Stimulated activated CD8-positive, alpha-beta memory T cell treated with anti-CD3 and anti-CD28 coated beads, Interleukin-4, amount 100 ng/mL, for 4 hours (primary cell): ENCODE measurements at places on chromosomes 2 and 18.

GRCh38 chr2:216491793-216492596 is 6.6 kb upstream of the RPL37A start:
- DNase-seq: no peak

DNA sequence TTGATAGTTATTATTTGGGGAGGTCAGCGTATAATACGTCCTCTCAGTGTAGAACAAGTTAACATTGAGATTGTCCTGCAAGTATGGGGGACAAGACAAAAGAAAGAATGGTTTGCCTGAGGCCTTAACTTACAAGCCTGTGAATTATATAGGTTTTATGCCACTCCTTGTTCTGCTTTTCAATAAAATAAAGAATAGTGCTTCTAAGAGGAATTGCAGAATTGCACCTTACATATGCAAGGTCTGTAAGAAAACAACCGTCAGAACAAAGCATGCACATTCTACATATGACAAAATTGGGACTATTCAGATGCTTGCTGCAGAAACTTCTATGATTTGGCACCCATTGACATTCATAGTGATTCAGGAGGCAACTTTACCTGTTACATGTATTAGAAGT is 785.0 kb downstream of the NR4A2 start:
- no peak for DNase-seq

DNA sequence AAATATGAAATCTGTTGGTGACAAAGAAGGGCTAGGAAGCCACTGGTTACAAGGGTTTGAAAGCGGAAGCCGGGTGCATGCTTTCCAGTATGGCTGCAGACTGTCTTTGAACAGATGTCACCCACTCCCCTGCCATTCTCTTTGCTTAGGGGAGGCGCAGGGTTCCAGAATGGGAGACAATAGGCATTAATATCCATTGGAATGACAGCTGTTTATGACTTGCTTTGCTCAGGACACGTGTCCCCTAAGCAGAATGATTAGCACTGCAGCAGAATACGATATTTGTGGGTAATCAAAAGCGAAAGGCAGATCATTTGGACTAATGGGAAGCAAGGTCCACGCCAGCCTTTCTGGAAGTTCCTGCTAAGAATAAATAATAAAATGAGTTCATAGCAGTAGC is 25.8 kb upstream of the NRP2 start:
- DNase-seq: no peak

- no peak for DNase-seq
Measured at GRCh38 chr2:99707592-99707991, 217.8 kb upstream of the REV1 start.

DNA sequence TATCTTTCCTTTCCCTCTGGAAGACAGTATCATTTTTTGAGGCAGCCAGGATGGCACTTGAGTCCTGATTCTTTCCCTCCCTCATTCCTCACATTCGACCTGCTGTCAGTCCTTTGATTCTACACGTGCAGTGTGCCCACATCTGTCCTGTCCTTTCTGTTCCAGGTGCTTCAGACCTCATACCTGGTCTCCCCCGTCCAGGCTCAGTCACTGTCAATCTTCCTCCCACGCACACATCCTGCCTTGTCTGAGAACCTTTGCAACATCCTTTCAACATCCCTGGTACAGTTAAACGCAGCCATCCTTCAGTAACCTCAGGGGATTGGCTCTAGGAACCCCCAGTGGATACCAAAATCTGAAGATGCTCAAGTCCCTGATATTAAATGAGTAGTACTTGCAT is 10.1 kb downstream of the BCL2 start:
- no peak for DNase-seq

- DNase-seq: no peak
Measured at GRCh38 chr2:23425885-23426262, 40.9 kb downstream of the KLHL29 start.

GRCh38 chr2:57536535-57537231 is 509.9 kb upstream of the VRK2 start:
- no peak for DNase-seq

DNA sequence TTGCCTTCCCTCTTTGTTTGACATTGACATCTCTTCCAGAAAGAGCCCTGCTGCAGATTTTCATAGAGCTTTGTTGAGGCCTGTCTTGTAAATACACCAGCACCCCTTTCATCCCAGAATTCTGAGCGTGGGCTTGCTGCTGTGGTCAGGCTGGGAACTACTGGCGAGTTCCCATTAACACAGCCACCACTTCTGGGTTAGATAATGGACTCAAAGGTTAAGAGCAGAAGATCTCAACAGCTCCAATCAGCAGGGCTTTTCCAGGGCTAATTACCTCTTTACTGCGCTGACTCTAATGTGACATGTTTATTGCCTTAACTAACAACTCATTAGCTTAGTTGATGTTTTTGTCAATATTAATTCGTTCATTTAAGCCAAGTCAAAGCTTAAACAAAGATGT is 235.9 kb upstream of the BOD1L2 start:
- no peak for DNase-seq

DNA sequence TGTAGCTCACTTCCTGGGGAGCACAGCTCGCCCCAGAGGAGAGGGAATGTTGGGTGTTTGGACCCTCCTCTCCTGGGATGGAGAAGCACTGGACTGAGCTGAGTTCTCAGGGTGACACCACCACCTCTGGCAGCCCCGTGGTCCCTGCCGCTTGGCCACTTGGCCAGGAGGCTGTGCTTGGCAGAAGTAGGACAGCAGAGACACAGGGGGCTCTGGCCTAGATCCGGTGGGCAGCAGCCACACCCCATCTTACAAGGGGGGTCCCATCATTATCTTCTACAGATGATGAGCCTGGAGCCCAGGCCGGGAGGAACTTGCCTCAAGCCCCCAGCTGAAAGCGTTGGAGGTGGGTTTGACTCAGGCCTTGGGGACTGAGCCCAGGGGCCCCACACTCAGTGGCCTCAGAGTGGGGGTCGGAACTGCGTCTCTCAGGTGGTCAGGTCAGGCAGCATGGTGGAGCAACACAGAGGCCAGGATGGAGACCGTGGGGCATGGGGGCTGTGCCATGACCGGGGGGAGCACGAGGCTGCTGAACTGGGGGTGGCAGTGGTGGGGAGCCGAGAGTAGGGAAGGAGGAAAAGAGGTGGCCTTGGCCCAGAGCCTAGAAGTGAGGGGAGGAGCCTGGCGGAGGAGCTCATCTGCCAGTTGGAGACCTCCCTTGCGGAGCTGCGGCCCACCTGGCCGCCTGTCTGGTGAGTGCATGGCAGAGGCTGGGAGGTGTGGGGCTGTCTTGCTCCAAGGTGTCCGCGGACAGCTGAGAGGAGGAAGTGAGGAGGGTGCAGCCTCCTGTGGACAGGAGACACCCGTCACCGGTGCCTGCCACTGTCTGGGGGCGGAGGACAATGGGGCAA is 63.6 kb upstream of the HDAC4 start:
- no peak for DNase-seq

DNA sequence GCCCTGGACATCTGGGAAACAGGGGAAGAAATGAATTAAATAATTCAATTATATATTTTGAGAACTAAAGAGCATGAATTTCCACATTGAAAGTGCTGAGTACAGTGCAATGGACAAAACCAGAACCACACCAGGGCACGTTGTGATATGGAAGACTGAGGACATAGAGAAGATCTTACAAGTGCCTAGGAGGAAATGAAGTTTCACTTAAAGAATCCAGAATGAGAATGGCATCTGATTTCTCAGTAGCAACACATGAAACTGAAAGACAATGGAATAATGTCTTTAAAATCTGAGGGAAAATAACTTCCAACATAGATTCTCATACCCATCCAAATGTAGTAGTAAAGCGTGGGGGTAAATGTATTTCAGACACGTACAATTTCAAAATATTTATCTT is 20.3 kb upstream of the AAK1 start:
- no peak for DNase-seq

DNA sequence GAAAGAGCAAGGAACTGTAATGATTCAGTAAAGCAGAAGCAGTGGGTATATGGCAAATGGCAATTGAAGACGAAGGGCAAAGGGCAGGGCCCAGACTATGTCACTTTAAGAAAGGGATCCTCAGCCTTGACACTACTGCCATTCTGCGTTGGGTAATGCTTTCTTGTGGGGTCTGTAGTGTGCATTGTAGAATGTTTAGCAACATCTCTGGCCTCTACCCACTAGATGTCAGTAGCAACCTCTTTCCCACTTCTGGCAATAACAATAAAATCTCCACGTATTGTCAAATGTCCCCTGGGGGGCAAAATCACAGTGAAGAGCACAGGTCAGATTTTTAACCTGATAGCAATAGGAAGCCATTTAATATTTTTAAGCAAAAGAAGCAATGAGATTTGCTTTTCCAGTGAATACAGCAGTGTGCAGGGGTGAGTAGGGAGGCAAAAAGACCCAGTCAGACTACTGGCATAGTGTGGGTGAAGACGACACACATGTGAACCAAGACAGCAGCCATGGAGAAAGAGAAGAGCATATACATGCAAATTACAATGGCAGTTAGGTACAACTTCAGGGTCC is 209.5 kb downstream of the DYM start:
- no peak for DNase-seq

DNA sequence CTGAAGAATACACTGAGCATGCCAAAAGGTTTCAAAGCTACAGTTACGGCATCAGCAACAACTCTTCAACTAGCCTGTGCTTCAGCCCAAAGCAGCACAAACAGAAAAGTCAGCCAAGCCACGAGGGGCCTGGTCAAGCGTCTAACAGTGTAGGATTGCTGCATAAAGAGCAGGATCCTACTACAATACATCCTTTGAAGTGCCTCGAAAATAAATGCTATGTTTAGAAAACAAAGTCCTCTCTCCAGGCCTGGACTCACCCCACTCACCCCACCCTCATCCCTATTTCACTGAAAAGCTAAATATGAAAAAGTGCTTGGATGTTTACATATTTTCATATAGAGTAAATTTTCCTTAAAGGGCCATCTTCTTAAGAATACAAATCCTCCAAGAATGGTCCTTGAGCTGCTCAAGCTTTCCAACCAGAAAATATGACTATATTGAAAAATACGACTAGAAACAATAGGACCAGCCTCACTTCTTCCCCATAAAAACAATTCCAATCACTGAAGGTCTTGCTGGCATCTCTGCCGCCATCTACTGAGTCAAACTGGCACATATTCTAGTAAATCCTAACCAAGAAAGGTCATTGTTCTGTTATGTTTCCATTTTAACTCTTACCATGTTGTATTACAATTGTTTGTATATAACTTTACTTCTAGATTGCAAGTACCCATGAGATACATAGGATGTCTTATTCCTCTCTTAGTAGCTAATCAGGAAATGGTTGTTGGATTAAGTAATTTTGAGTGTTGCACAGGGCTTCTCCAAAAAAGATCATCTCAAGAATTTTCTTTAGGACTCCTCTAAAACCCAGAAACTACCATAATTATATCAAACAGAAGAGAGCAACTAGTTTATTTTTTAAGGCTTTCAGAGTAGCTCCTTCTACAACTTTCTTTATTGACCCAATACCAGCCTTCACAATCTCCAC is 63.6 kb downstream of the CLHC1 start:
- DNase-seq: no peak

DNA sequence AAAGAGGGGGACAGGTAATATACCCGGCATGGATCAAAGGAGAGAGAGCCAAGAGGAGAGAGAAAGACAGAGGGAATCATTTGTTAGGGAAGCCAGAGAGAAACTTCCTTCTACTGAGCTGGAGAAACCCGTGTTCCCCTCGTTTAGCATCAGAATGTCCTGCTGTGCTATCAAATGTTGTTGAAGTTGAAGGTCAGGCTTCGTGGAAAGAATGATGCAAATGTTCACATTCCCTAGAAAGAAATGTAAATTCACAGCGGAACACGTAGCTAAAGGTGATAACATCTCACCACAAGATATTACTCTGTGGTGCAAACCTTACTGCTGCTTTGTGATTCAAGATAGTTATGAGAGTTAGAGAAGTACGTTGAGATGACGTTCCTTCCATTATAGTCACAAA is 258.1 kb downstream of the LNPK start:
- DNase-seq: no peak

- no peak for DNase-seq
Measured at GRCh38 chr2:114789989-114790388, 347.5 kb downstream of the DPP10 start.

GRCh38 chr2:189698020-189698887 is 23.8 kb downstream of the ANKAR start:
- no peak for DNase-seq

- DNase-seq: no peak
Measured at GRCh38 chr18:22098563-22098989, 70.8 kb upstream of the GATA6 start.

GRCh38 chr2:71849111-71849510 is 298.6 kb downstream of the CYP26B1 start:
- DNase-seq: no peak

- DNase-seq: no peak
Measured at GRCh38 chr2:233535271-233535670, 31.3 kb downstream of the USP40 start.
